Suppressor macrophage treated with lipopolysaccharide for 4 hours (primary cell): ENCODE measurements at places on chromosomes 11 and 22.

DNA sequence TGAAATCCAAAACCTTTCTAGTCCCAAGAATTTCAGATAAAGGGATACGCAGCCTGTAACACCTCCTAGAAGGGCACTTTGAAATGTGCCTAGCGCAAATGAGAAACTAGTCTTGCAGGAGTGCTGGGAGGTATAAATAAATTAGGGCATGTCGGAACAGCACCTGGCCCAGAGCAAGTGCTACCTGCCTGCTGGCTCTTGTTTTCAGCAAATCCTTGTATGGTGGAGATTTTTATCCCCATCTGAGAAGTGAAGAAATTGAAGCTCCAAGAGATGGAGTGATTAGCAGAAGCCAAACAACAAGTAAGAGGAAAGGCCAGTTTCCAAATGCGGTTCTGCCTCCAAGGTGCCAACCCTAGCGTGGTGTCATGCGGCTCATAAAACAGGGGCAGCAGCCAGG, 36.7 kb upstream of the TFIP11 start:
- no peak for DNase-seq

- no peak for DNase-seq
Measured at GRCh38 chr11:134181707-134182106, 42.1 kb downstream of the NCAPD3 start.

GRCh38 chr11:124094731-124095130, 20.5 kb upstream of the VWA5A start:
- no peak for DNase-seq

DNA sequence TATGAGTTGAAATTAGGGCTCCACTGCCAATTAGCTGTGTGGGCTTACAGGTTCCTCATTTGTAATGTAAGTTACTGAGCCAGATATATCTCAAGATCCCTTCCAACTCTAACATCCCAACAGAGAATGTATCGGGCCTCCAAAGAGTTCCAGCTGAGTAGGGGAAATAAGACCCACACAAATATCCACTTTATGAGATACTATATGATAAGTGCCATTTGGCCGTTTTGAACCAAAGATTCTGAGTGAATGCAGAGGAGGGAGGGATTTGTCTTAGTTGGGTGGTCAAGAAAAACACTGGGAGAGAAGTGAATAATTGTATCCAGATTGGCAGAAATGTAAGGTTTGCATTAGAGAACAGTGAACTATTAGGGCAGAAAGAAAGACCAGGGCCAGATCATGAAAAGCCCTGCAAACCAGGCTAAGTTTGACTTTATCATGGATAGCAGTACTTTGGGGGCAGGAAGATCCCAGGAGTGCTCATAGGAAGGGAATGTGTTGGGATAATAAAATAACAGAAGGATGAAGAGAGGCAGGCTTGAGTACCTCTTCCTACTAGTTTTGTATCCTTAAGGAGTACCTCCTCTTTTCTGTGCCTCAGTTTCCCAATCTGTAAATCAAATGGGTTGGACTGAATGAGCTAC, 63.9 kb downstream of the RPL27A start:
- DNase-seq = no peak

DNA sequence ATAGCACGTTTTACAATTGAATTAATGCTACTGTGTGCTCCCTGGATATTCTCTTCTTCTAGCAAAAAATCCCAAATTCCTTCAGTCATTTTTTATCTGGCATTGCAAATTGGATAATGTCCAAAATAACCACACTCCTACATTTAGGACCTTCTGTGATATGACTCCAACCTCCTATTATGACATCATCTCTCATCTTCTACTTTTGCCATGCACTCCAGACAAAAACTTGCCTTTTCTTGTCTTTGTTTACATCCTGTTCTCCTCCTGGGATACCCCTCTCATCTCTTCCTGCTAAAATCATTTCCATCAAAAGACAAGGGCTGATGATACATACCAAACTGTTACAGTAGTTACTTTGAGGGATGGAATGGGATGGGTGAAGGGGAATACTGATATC, 20.6 kb upstream of the TMEM218 start:
- DNase-seq = no peak

GRCh38 chr22:39144101-39144767, 8.2 kb downstream of the CBX7 start:
- DNase-seq = peak; percentile 91

DNA sequence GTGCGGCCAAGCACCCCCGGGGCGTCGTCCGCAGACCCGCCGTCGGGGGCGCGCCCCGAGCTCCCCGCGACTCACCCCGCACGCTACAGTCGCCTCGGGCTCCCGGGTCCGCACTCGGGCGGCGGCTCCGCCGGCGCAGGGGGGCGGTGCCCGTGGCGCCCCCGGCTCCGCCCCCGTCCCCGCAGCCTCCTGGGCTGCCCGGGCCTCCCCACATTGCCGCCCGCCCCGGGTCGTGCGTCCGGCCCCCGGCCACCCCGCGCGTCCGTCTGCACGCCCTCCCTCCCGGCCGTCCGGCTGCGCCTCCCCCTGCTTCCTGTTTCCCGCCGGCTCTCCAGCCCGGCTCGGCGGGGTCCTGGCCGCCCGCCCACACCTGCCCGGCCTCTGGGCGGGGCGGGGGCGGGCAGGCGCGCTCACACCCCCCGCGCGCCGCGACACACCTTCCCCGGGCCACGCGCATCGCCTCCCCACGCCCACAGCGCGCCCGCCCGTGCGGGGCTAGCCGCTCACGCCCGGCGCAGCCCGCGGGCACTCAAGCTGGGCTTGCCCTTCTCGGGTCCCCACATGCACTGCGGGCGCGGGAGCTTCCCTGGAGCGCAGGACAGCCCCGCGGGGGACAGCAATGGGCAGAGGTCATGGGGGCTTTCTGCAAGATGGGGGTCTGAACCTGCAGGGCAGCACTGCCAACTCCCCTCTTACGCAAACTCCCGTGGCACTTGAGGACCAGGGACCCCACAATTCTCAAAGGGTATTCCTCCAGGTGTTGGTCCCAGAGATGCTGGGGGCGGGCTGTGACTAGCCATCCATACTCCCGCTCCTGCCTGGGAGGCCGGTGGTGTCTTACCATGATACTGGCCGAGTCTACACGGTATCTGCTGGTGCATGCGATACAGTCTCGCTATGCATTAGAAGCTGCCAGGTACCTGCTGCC, at the start of gene CARD10:
CARD10 (minus strand) TSS at position 148 of the 928 bp plus-strand sequence. CDS start 215 bp downstream, outside the sequence.
- DNase-seq = no peak

DNA sequence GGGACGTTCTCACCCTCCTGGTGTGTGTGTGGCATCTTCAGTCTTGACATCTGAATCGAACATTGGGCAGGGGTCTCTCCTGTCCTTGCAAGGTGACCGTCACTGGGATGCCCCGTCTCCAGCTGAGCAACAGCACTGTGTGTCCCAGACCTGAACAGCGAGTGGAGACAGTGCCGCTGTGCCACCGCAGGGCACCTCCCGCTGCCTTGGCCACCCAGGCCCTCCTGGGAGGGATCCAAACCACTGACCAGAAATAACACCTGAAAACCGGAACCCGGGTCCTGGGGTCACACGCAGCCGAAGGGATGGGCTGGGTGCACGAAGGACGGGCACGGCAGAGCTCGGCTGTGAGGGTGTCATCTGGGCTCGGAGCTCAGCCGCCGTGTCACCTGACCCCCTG, 102.2 kb downstream of the BRD1 start:
- no peak for DNase-seq

GRCh38 chr11:70812472-70812871, 414.1 kb downstream of the CTTN start:
- no peak for DNase-seq

DNA sequence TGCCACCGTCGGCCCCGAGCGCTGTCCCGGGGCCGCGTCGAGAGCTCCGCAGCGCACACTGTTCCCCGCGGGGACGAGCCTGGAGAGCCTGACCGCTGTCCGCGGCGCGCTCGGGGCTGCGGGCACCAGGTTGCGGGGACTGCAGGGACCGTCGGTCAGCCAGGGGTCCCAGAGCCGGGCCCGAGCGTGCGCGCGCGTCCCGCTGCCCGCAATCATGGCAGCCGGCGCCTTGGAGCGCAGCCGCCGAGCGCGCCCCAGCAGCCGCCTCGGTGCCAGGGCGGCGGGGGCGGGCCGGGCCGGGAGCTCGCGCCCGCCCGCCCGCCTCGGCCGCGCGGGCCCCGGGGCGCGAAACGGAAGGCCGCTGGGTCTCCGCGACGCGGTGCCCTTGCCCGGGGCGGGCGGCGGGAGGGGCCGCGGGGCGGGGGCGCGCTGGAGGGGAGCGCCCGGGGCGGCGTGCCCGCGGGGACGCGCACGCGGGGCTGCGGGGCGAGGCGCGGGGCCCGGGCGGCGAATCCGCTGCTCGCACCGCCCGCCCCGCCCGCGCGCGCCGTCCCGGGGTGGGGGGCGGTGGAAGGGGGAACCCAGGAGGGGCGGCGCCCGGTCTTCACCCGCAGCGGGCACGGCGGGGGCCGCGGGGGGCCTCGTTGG, 79.4 kb upstream of the PPARA start:
- peak; percentile 69 for DNase-seq

- DNase-seq = no peak
Measured at GRCh38 chr11:2002807-2003206, 5.2 kb upstream of the H19 start.

DNA sequence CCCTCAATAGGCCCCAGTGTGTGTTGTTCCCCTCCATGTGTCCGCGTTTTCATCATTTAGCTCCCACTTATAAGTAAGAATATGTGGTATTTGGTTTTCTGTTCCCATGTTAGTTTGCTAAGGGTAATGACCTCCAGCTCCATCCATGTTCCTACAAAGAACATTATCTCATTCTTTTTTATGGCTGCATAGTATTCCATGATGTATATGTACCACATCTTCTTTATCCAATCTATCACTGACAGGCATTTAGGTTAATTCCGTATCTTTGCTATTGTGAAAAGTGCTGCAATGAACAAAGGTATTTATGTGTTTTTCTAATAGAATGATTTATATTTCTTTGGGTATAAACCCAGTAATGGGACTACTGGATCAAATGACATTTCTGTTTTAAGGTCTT, 42.1 kb downstream of the SLC36A4 start:
- no peak for DNase-seq

DNA sequence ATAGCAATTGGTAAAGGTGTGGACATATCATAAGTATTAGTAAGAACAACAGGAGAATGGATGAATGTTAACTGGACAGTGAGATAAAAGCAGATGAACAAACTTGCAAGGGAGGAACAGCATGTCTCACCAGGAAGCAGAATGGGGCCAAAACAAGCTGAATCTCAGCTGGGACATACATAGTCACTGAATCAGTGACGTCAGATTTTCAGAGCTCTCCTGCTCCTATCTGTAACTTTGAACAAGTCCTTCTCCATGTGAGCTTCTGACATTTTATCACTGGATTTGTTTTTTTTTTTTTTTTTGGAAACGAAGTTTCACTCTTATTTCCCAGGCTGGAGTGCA, 118.7 kb downstream of the BBOX1 start:
- no peak for DNase-seq

GRCh38 chr11:60130496-60130895, 42.0 kb downstream of the MS4A2 start:
- DNase-seq = peak; percentile 56

DNA sequence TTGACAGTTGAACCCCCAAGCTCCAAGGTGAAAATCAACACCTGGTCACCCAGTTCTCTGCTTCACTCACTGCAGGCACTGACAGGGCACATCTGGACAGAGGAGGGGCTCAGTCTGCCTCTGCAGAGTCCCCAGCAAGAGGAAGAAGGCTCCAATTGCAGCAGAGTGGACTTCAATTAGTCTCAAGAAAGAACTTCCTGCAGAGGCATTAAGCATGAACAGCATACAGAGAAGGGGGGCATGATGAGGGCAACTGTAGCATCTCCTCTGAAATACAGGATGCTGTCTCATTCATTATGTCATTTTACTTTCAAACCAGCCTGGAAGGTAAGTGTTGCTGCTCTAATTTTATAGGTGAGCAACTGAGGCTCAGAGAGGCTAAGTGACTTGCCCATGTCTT, 11.1 kb downstream of the GDPD5 start:
- DNase-seq = no peak

DNA sequence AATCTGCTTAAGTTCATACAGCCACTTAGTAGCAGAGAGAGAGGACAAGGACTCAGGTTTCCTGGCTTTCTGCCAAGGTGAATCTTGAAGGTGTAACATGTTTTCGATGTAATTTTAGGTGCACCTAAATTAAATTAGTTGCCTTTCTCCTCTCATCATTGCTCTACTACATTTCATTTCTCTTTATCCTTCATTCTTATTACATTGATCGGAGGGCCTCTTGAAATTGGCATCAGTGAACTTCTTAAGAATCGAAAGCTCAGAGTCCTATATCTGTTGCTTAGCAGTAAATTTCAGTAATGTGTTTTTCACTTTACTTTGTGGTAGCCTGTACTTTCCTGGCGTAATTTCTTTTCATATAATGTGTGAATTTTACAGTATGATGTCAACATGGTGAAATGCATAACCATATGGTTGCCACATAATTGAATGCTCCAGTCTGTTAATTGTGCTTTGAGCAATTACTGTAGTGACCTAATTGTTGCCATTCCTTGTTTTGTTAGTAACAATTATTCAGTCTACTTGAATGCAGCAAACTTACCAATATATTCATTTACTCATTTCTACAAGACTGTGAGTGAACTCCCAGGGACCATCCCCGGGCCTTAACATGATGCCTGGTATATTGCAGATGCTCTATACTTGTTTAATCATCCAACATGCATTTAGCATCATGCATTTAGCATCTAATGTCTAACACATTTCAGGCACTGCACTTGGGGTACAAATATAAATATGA, 138.1 kb downstream of the MAML2 start:
- DNase-seq = no peak

- peak; percentile 90 for DNase-seq
Measured at GRCh38 chr11:119115484-119116234, 5.7 kb upstream of the HINFP start.

GRCh38 chr11:108558222-108558621, 35.3 kb downstream of the EXPH5 start:
- no peak for DNase-seq

DNA sequence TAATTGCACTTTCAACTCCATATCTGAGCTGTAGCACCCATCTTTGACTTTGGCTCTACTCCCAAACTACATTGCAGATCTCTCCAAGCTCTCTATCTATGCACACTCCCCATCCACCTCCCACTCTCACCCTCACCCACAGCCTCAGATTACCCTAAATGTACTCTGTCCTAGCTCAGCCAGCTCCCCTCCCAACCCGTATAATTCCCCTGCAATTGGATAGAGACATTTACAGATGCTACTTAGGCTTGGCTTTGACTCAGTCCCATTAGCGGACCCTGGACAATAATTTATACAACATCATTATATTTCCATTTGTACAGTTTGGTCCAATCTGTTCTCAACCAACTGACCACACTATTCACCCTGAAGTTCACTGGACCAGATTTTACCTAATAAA, 338.9 kb upstream of the ANO3 start:
- DNase-seq = no peak

- no peak for DNase-seq
Measured at GRCh38 chr11:101867951-101868350, 46.9 kb upstream of the CEP126 start.

DNA sequence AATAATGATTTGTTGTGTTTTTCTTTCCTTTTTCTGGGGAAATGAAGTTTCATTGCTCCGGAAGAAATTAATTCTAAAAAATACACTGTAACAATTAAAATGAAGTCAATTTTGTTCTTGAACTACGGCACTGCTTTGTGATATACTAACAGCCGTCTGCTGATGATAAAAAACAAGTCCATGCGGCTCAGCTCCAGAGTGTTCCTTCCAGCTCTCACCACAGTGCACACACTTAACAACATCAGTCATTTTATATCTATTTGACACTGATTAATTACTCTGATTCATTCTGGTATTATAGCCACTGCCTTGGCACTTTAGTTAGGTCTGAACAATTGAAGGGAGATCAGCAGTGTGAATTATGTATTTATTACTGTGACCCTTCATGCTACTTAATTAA, 97.4 kb upstream of the SLC6A5 start:
- no peak for DNase-seq

GRCh38 chr11:93072229-93072914, 102.9 kb downstream of the MTNR1B start:
- no peak for DNase-seq

- no peak for DNase-seq
Measured at GRCh38 chr22:27378311-27378800, 423.2 kb downstream of the MN1 start.
